Ascending aorta (tissue), 2 donors: ENCODE measurements at places on chromosomes 1 and 21. TPM values are rescaled to one million over a fixed set of nuclear protein-coding genes. Genes with fewer than 3 reads are reported as not detected.
A peak's percentile ranks its signal among the peaks of the same experiment; 100 is the strongest.

DNA sequence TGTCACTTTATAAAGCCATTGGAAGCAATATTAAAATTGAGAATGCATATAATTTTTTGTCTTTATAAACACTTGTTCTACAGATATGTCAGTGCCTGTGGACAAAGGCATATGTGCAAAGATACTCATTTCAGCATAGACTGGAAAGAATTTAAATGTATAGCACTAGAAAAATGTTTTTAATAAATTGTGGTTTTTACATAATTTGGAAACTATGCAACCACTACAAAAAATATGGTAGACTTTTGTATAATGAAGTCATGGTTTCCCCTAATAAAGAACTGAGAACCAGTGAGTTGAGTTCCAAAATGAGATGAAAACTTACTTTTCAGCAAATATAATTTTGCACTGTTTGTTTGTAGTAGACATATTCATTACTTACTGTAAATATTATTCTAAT lies 48.5 kb downstream of the BRINP3 start:
- H3K27ac ChIP-seq = no peak overlapping the region
- DNase-seq = no peak
- H3K36me3 ChIP-seq = no peaks in the 10 kb centered on the region
- no peak overlapping the region for H3K4me3 ChIP-seq

DNA sequence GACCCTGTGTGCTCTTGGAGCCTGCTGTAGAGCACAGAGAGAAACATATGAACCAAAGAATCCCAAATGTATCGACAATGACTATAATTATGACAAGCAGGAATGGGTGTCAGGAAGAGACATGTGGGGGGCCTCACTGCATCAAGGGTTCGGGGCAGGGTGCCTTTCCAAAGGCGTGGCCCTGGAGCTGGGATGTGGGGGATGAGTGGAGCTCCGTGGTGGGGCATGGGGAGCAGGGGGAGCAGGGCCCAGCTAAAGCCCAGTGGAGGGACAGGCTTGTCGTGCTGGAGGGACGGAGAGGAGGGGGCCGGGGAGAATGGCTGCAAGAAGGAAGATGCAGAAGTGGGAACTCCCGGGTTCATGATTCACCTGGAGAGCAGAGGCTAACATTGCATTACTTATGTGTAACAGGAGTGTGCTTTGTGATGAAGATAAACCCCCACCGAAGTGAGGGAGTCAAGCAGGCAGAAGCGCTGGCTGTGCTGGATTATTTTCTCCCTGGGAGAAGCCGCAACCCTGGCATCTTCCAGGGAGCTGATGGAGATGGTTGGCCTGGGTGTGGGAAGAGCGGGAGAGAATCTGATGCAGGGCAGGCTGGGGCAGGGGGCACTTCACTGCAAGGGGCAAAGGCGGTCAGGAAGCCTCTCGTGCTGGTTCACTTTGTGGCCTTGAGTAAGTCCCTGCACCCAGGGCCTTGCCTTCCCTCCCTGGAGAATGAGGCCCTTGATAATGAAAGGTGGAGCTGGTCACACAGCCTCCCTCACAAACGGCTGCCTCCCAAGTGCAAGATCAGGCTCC lies 124.6 kb upstream of the RUNX3 start:
- DNase-seq = no peak
- no peak overlapping the region for H3K4me3 ChIP-seq
- no peaks in the 10 kb centered on the region for H3K36me3 ChIP-seq
- H3K4me1 ChIP-seq = no peaks in the 10 kb centered on the region
- H3K27me3 ChIP-seq = no peaks in the 10 kb centered on the region

GRCh38 chr1:89896105-89896942 lies 75.5 kb downstream of the LRRC8D start:
- no peaks in the 10 kb centered on the region for H3K27me3 ChIP-seq
- H3K36me3 ChIP-seq = no peaks in the 10 kb centered on the region
- no peaks in the 10 kb centered on the region for H3K4me1 ChIP-seq
- no peak overlapping the region for H3K27ac ChIP-seq
- H3K4me3 ChIP-seq = no peak overlapping the region
- no peak for DNase-seq

- peak overlapping the region; percentile 92 for H3K27ac ChIP-seq
- no peak overlapping the region for H3K4me3 ChIP-seq
- H3K36me3 ChIP-seq = no peaks in the 10 kb centered on the region
Observed at GRCh38 chr1:145889722-145890121, 4.1 kb upstream of the ANKRD35 start.

DNA sequence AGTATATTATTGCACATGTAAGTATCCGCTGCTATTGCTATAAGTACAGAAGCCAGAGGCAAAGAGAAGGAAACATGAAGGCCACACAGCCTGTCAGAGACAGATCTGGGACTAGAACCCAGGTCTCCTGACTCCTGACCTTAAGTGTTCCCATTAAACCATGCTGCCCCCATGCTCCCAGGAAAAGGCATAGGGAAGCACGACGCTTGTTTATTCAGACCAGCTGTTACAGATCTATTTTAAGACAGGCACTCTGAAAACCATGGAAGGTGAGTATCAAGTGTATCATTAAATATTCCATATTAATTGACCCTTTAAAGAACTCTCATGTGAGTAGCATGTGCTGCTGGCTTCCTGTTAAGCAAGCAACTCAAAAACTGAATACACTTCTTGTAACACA lies 11.4 kb downstream of the VAV3 start:
- no peaks in the 10 kb centered on the region for H3K4me1 ChIP-seq
- H3K36me3 ChIP-seq = no peaks in the 10 kb centered on the region
- H3K27me3 ChIP-seq = no peaks in the 10 kb centered on the region

- no peak overlapping the region for H3K27ac ChIP-seq
- no peaks in the 10 kb centered on the region for H3K36me3 ChIP-seq
- H3K4me3 ChIP-seq = no peak overlapping the region
- no peaks in the 10 kb centered on the region for H3K27me3 ChIP-seq
- DNase-seq = no peak
- no peaks in the 10 kb centered on the region for H3K4me1 ChIP-seq
Observed at GRCh38 chr1:79662596-79662995, 656.1 kb upstream of the ADGRL4 start.

DNA sequence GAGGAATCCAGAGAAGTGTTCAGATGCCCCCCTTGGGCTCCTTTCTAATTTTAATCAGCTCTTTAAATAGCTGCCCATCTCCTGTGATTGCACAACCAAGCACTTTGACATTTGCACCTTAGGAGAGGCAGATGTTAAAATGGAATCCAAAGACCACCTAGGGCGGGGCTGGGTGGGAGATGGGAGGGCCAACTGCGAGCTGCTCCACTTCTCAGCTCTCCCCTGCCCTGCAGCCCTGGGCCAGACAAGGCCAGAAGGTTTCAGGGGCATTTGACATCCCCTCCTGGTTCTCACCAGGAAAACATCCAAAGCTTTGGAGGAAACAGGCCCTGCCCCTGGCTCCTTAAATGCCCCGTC lies 106.9 kb downstream of the DHRS3 start:
- no peak for DNase-seq
- no peak overlapping the region for H3K4me3 ChIP-seq
- peak overlapping the region; percentile 87 for H3K27ac ChIP-seq
- peaks cover 12% of the 10 kb centered on the region for H3K4me1 ChIP-seq
- H3K36me3 ChIP-seq = peaks cover 26% of the 10 kb centered on the region

DNA sequence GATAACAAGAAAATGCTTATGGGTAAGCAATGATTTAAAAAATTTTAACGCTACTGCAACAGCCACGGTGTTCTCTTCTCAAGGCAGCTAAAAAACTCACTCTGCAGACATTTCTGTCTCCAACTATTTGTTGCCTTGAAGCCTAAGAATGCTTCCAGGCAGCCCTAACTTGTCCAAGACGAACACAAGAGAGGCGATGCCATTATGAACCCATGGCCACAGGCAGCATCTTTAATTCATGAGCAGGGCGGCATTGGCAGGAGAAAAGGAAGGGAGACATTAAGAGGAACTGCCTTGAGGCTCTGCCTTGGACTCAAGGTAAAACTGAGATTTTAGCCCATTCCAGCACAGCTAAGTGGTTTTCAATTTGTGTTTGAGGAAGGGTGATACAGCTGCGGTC lies 67.5 kb downstream of the KCND3 start:
- no peaks in the 10 kb centered on the region for H3K27me3 ChIP-seq
- no peak overlapping the region for H3K4me3 ChIP-seq
- DNase-seq = peak; percentile 4

- H3K4me1 ChIP-seq = no peaks in the 10 kb centered on the region
- H3K36me3 ChIP-seq = no peaks in the 10 kb centered on the region
- H3K27ac ChIP-seq = no peak overlapping the region
- no peak for DNase-seq
- no peaks in the 10 kb centered on the region for H3K27me3 ChIP-seq
Observed at GRCh38 chr1:41619511-41620364, 135.3 kb upstream of the EDN2 start.

GRCh38 chr1:59432531-59433439 lies 135.9 kb downstream of the FGGY start:
- peak overlapping the region; percentile 72 for H3K27ac ChIP-seq
- DNase-seq = no peak

DNA sequence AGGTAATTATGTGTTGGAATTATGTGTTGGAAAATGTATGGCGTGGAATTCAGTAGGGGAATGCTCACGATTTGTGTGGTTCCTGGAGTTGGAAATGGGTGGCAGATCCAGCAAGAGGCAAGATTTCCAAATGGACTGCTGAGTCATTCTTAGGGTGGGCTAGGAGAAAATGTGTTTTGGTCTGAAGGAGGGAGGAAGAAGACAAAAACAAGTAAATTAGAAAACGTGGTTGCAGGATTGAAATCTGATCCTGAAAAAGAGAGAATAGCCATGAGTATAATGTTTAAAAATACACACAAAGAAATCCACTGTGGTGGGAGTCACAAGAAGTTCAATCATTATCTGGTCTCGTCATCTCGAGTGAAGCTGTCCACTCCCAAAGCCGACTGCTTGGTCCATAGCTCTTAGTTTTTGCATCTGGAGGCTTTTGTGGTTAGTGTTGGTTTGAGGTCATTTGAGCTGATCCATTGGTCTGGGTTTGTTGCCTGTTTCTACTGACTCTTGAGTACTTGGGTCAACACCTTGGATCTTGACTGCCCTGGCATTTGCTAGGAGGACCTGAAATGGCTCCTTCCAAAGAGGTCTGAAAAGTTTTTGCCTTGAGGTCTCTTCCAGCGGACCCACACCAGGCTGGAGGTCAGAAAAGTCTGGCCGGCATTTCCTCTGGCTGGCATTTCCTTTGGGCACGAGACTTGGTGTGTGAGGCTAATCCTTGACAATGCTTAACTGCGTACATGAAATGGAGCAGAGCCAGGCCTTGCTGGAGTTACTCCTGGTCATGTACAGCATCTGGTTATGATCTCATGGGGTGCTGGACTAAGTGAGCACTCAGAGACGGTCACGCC lies 9.2 kb downstream of the MX2 start:
- no peaks in the 10 kb centered on the region for H3K36me3 ChIP-seq
- H3K4me3 ChIP-seq = no peak overlapping the region
- H3K27ac ChIP-seq = no peak overlapping the region
- peak; percentile 35 for DNase-seq
- H3K4me1 ChIP-seq = no peaks in the 10 kb centered on the region

DNA sequence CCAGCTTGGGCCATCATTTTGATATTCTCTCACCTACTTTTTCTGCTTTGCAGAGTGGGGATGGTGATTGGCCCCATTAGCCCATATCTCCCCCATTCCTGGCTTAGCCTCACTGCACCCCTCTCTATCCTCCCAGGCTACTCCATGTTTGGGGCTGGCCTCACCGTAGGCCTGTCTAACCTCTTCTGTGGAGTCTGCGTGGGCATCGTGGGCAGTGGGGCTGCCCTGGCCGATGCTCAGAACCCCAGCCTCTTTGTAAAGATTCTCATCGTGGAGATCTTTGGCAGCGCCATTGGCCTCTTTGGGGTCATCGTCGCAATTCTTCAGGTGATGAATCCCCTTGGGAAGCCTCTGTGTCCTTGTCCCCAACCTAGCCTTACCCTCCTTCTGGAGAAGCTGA lies 2.1 kb upstream of the B4GALT2 start:
- DNase-seq = no peak
- H3K27me3 ChIP-seq = no peaks in the 10 kb centered on the region
- H3K4me3 ChIP-seq = no peak overlapping the region
- H3K27ac ChIP-seq = no peak overlapping the region
- peaks cover 13% of the 10 kb centered on the region for H3K36me3 ChIP-seq

GRCh38 chr1:240100371-240100934 lies 8.8 kb downstream of the FMN2 start:
- no peaks in the 10 kb centered on the region for H3K4me1 ChIP-seq
- DNase-seq = no peak
- H3K27me3 ChIP-seq = no peaks in the 10 kb centered on the region
- H3K36me3 ChIP-seq = no peaks in the 10 kb centered on the region

GRCh38 chr1:52238887-52239707 lies 97.2 kb downstream of the ZFYVE9 start:
- no peak overlapping the region for H3K27ac ChIP-seq
- DNase-seq = no peak
- no peaks in the 10 kb centered on the region for H3K27me3 ChIP-seq
- no peaks in the 10 kb centered on the region for H3K4me1 ChIP-seq
- H3K4me3 ChIP-seq = no peak overlapping the region
- peaks cover 4% of the 10 kb centered on the region for H3K36me3 ChIP-seq

DNA sequence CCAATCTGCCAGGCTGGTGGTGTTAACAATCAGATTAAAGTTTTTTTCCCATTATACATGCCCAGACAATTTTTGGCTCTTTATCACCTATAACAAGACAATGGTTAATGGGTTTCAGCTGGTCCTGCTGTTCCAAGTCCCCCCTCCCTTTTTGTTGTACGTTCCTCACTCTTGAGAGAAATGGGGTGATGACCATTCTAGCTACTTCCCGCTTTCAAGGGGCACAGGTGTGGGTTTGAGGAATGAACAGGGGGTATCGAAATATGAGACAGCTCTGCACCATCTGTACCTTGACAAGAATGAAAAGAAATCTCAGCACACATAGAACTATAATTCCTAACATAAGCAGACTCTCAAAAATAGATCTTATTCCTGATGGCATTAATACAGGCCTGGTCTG lies 326.8 kb downstream of the PTPRU start:
- H3K36me3 ChIP-seq = no peaks in the 10 kb centered on the region
- H3K4me1 ChIP-seq = no peaks in the 10 kb centered on the region
- H3K4me3 ChIP-seq = no peak overlapping the region
- DNase-seq = no peak

- no peaks in the 10 kb centered on the region for H3K36me3 ChIP-seq
- no peak for DNase-seq
- no peaks in the 10 kb centered on the region for H3K4me1 ChIP-seq
- no peaks in the 10 kb centered on the region for H3K27me3 ChIP-seq
Observed at GRCh38 chr1:100299521-100300222, 33.7 kb downstream of the RTCA start.

ADORA3 gene
- 3.6 TPM for total RNA-seq

CRNN gene
- total RNA-seq = 0.21 TPM

UBE2U gene
- total RNA-seq = not detected

CDC7 gene
- 2.7 TPM for total RNA-seq

ZNF695 gene
- total RNA-seq = not detected

OR10Z1 gene
- total RNA-seq = not detected

TRIM45 gene
- 1.9 TPM for total RNA-seq

NGF gene
- 2.1 TPM for total RNA-seq
